ENCODE measurements at places on chromosomes 2 and 18.

- no peak for DNase-seq
Observed at GRCh38 chr2:190980630-190981209, 33.3 kb downstream of the STAT1 start.

GRCh38 chr2:229180658-229181057 lies 90.4 kb downstream of the PID1 start:
- DNase-seq, result no peak

GRCh38 chr2:232434563-232435374 lies 21.2 kb upstream of the ALPI start:
- DNase-seq, result no peak

- no peak for DNase-seq
Observed at GRCh38 chr18:22032392-22032961, 136.9 kb upstream of the GATA6 start.

GRCh38 chr2:121697108-121697631 lies 39.5 kb downstream of the NIFK start:
- DNase-seq, result no peak

DNA sequence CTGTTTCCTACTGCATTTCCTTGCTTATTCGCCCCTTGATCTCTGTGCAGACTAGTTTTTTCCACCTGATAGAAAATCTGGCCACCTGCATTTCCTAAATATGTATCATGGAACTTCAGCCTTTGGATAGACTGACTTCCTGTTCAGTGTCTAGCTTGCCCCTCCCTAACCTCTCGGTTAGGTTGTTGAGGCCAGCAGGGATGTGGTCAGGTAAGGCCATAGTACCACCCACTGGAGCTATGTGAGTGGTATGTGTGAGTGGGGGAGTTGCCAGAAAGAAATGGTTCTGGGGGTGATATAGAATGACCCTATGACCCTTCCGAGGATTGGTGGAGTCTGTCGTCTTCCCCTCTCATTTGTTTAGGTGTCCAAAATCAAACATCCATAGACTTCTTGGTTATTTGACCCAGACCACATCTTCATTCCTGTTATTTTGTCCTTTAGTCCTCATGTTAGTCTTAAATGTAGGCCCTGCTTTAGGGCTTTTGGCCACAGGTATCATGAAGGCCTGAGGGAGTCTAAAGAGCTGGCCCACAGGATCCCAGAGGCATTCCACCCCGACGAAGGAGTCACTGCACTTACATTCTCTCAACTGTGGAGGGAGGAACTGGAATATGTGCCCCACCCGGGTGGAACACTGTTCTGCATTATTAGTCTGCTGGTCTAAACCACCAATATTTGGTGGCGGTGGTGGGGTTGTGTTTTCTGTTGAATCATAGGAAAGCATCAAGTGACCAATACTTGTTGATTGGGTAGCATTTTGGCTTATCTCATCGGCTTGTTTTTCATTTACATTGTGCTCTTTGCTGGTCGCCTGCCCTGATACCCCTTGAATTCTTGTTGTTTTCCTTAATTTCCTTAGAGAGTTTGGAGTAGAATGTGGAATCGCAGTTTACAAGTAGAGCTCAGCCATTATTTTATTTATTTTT lies 21.9 kb downstream of the CAB39 start:
- no peak for DNase-seq

DNA sequence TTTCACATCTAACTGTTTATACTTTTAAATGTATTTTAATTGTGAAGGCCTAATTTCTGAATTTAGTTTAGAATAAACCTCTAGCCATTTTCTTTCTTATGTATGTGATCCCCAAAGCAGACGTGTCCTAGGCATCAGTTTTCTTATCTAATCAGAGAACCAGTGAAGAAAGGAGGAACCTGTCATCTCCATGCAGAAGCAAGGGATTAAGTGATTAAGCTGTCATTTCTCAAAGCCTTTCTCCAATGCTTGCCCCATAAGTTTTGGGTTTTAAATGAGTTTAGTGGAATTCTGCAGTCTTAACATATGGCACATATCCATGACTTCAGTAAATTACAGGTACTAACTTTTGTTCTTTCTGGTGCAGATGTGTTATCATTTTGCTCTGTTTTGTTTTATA lies 190.4 kb downstream of the PLCL1 start:
- no peak for DNase-seq

DNA sequence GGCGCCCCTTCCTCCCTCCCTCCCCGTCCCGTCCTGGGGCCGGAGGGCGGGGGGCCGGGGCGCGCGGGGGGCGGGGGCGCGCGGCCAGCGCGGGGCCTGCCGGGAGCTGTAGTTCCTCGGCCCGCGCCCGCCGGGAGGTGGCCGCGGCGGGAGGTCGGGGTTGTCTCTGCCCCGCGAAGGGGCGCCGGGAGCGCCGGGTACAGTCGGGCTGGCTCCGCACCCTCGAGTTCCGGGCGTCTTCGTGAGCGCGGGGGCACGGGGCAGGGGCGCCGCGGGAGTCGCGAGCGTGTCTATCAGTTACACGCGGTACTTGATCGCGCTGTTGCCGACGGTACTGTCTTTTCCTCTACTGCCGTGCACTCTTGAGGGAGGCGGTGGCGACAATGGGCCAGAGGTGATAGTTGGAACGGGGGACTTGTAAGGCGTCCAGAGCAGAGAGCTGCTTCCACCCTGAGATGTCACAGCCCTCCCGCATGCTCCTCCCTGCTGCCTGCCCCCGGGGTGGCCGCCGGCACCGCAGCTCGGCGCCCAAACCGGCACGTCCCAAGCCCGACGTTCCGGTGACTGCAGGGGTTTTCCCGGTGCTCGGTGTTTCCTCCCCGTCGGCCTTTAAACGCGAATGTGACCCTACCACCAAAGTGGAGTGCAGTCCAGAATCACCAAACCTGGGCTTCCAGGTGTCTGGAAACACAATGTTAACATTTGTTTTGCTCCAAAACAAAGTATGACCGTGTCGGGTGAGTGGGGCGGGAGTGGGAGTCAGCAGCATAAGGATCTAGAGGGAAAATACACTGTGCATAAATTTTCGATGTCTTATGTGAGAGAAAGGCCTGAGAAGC lies at the start of gene PRKD3:
PRKD3 (minus strand) TSS at position 48 of the 839 bp plus-strand sequence. CDS start 8,309 bp downstream, outside the sequence.
- DNase-seq, result peak; percentile 90

GRCh38 chr2:23480957-23481797 lies 96.2 kb downstream of the KLHL29 start:
- no peak for DNase-seq

DNA sequence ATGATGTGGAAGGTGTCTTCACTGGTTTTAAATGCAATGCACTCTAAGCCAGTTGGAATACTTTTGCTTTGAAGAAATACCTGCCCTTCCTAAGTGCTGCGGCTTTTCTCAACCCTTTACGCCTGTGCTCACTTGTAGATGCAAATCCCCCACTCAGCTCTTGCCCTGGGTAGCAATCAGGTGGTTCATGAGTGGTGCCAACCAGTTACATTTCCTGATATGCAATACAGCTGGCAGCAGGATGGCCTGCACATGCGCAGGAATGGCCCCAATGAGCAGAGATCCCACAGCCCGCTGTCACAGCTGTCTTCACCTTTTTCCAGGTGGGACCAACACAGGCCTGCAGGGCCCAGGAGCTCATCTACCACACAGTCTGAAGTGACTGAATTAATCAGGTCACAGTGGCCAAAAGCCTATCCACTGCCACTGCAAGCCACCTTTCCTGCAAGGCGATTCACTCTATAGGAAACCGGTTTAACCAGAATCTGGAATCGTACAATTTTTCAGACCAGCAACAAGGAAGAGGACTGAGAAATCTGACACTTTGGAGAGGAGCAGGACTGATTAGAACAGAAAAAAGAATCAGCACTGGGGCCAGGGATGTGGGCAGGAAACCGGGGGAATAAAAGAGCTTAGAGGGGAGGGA lies 247.8 kb downstream of the MYT1L start:
- no peak for DNase-seq

- no peak for DNase-seq
Observed at GRCh38 chr2:181578829-181579228, 78.1 kb downstream of the CERKL start.

DNA sequence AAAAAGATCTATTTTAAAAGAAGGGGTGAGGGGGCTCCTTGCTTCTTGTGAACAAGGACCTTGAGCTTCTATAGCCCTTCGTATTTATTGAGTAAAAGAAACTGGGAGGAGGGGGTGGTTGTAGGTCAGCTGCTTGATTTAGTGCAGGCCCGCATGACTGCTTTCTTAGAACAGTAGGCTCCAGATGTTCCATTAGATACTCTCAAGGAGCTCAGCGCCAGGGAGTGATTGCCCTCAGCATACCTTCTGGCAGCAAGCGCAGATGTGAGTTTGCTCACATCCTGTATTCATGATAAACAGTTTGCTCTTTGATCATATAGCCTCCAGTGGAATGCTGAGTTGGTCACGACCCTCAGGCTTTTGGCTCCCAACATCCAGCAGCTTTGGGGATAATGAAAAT lies 108.9 kb upstream of the XPO1 start:
- DNase-seq, result no peak

GRCh38 chr2:129730979-129731378 lies 248.5 kb upstream of the RAB6C start:
- DNase-seq, result no peak

- DNase-seq, result no peak
Observed at GRCh38 chr2:149724091-149724490, 136.5 kb upstream of the MMADHC start.

- no peak for DNase-seq
Observed at GRCh38 chr2:168734199-168734760, 68.2 kb upstream of the NOSTRIN start.

- no peak for DNase-seq
Observed at GRCh38 chr2:153386481-153386897, 92.1 kb downstream of the RPRM start.

GRCh38 chr18:28904789-28905364 lies 727.9 kb upstream of the CDH2 start:
- no peak for DNase-seq

DNA sequence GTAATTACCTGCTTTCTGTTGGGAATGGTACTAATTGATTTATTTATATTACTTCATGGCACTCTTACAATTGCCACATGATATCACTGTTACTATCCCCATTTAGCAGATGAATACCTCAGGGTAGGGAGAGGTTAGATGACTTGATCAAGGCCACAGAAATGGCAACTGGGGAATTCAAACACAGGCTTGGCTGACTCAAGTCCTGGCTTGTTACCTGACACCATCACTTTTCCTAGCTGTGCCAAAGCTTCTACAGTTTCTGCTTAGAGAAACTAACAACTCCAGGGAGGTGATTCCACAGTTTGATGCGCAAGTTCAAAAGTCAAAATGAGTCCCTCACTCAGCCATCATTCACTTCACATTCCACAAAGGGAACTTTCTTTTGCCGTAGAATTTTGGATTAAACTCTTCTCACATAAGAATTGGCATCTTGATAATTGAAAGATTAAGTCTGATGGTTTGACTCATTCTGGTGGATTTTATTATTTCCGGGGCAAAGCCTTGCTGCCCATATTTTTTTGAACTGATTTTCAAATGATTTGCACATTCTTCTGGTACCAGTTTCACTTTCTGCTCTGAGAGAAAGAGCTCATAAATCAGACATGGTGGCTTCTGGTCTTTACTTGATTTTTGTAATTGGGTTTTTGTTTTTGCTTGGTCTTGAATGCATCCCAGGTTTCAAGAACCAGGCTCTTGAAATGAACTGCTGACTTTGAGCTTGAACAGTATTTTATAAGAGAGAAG lies 656.8 kb downstream of the BCL11A start:
- DNase-seq, result no peak

GRCh38 chr2:15050483-15050882 lies 418.0 kb downstream of the LRATD1 start:
- no peak for DNase-seq

DNA sequence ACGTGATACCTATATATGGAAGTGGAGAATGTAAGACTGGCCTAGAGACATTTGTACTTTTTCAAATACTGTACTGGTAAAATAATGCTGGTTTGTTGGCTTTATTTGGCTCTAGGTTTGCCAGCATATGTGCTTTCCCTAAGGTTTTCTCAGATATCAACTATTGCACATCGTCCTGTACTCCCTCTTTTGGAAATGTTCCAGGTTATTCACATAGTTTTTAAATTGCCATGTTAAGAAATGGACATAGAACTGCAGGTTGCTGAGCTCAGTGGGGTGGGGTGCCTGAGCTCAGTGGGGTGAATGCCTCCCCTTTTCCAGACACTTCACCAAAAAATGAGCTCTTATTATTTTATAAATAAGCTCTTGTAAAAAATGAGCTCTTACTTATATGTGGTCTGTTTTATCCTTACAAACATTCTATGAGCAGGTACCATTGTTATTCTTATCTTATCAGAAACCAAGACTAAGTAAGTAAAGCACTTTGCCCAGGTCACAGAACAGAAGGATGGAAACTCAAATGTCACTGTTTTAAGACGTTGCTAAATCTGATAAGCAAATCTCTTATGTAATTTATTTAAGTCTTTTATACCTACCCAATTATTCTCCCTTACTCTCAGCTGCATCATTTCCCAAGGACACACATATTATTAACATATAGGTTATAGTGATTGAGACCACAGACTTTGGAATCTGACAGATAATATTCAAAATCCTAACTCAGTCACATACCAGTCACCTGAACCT lies 99.0 kb downstream of the CPS1 start:
- DNase-seq, result no peak

DNA sequence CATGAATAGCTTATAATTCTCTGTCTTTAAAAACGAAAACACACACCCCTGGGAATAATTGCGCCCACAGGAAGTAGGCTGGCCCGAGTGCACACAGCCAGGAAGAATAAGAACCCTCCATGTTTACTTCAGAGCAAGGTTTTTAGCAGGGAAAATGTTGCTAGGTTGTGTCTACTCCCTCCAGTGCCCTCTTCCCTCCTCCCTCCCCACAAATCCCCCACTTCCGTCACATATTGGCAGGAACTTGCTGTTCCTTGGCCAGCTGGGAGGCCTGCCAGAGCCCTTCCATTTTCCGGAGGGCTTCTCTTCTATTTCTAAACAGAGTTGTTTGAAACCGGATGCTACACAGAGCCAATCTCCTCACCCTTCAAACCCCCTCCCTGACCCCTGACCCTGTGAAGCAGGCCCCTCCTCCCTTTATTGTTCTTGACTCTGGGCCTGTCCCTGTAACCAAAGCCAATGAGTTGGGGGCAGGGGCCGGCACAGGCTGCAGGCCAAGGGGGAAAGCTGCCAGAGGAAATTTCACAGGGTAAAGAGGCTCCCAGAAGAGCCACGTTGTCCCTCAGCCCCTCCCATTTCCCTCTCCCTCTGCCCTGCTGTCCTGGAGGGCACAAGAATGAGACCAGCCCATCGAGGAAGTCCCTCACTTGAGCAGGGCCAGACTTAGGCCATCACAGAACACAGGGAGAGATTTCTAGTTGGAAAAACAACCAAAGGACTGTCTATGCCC lies 49.8 kb upstream of the LGALSL start:
- DNase-seq, result no peak

DNA sequence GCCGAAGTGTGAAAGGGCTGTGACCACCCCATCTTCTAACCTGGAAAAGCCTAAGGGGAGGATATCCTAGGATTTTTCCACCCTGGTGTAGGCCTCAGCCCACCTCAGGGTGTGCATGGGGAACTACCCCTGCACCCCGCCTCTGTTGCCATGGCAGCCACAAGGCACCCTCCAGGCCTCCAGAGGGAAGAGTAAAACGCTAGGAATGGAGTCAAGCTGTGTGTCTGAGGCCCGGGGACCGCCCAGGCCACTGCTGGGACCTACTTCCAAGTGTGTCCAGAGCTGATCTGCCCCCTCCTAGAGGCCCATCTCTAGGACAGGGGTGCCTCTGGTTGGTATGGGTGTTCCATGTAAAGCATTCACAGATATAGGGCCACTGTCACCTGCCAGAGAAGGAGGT lies 86.7 kb downstream of the PLB1 start:
- DNase-seq, result no peak

GRCh38 chr2:33223856-33224255 lies 252.6 kb upstream of the RASGRP3 start:
- no peak for DNase-seq
